Keratinocyte (primary cell): ENCODE measurements at places on chromosomes 6 and 20. TPM values are rescaled to one million over a fixed set of nuclear protein-coding genes. Genes with fewer than 3 reads are reported as not detected.
A peak's percentile ranks its signal among the peaks of the same experiment; 100 is the strongest.

Gene LY86
- polyA plus RNA-seq, result not detected in 3 replicates

Gene ME1
- polyA plus RNA-seq, result 16.7 to 31.5 TPM (median 27.7 TPM) in 3 replicates

- no peak overlapping the region for H3K27ac ChIP-seq
- DNase-seq, result no peak
- no peaks in the 10 kb centered on the region for H3K36me3 ChIP-seq
- no peaks in the 10 kb centered on the region for H3K27me3 ChIP-seq
- peaks cover 6% of the 10 kb centered on the region for H3K4me1 ChIP-seq
These were observed 27.2 kb upstream of the ADGRG6 start for GRCh38 chr6:142274656-142275055.

DNA sequence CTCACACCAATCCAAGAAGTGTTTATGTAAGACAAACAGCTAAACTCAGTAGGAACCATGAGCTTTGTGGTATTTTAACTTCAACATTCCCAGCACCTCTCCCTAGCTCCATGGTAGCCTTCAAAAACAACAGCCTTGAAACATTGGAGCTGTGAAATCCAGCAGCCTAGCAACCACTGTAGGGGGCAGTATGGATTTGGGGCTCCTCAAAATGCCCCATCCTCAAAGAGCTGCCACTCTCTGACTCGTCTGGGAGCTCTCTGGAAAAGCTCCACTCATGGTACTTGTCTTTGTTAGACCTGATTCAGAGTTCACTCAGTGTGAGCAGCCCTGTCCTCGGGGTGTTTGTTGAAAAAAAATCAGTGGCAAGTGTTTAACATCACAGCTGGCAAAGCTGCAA lies 82.9 kb downstream of the KIF6 start:
- no peaks in the 10 kb centered on the region for H3K4me1 ChIP-seq
- H3K27ac ChIP-seq, result no peak overlapping the region

DNA sequence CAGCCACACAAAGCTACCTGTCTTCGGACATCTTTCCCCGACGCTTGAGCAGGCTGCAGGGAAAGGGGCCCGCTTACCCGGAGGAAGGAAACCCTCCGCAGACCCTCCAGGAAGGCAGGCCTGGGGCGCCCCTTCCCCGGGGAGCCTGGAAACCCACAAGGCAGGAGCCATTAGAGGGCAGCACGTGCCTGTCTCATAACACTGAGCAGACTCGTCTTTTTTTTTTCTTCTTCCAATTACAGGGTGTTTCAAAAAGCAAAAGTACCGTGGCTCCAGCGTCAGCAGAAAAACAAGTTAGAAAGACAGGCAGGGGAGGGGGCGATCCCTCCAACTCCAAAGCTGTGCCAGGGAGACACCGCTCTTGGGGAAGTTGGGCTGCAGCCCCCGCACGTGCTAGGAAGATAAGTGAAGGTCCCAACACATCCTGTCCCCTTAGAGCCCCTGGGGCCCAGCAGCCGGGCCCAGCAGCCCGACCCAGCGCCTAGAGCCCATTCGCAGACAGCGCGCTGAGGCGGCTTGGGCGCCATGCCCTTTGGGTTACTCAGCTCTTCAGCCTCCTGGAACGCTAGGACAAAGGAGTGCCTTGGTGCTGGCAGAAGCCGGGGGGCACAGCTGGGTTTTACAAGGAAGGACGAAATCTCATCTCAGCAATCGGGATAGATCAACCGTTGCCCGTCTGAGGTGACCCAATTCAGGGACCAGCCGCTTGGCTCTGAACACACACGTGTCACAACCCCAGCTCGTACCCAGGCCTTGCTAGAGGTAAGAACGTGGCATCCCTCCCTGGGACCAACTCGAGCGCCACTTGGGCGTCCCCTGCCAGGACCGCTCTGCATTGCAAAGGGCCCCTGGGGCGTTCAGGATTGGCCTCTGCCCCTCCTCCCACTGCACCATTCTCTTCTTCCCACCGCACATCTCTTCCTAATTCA lies 136.3 kb downstream of the LY86 start:
- H3K4me3 ChIP-seq, result no peak overlapping the region
- peaks cover 12% of the 10 kb centered on the region for H3K4me1 ChIP-seq
- H3K27ac ChIP-seq, result peak overlapping the region; percentile 73
- no peak for DNase-seq

DNA sequence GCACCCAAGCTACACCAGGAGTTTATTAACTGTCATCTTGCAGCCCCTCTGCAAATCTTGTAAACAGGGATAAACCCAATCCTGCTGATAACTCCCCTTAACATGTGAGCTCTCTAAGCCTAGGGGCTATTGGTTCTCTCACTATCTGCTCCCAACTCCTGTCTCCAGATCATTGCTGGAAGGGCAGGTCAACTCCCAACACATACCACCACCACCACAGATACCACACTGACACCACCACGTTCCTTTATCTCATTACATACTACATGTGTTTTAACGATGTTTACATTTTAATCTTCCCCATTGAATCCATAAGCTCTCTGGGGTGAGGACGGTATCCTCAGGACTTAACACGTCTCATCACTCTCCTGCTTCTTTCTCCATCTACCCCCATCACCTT lies 51.8 kb downstream of the SIM1 start:
- H3K27me3 ChIP-seq, result peaks cover 8% of the 10 kb centered on the region
- no peaks in the 10 kb centered on the region for H3K4me1 ChIP-seq
- no peak overlapping the region for H3K27ac ChIP-seq
- no peak for DNase-seq

- DNase-seq, result no peak
- no peak overlapping the region for H3K27ac ChIP-seq
- no peaks in the 10 kb centered on the region for H3K36me3 ChIP-seq
- peaks cover 3% of the 10 kb centered on the region for H3K4me1 ChIP-seq
These were observed 104.0 kb downstream of the GJA1 start for GRCh38 chr6:121539439-121539838.

DNA sequence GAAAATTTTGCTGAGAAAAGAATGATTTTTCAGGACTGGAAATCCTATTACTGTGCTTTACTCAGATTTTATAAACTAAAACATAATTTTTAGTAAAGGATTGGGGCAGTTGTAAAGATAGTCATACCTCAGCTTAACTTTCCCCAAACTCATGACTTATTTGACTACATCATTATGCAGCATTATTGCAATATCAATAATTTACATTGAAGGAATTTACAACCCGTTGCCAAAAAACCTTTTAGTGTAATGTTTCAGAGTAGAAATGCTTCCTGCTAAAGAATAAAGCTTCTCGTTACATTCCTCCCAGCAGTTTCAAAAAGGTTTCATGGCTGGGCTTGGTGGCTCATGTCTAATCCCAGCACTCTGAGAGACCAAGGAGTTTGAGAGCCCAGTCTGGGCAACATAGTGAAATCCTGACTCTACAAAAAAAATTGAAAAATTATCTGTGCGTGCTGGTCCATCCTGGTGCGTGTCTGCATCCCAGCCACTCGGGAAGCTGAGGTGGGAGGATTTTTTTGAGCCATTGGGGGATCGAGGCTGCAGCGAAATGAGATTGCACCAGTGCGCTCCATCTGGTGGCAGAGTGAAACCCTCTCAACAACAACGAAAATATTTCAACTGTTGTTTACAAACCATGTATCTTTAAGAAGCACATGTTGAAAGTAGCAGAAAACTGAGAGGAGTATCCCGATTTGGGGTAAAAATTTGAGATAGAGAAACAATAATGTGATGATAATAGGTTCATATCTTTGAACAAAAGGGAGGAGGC lies 4.4 kb downstream of the AMD1 start:
- no peak for DNase-seq
- peaks cover 28% of the 10 kb centered on the region for H3K4me1 ChIP-seq
- peak overlapping the region; percentile 33 for H3K27ac ChIP-seq

DNA sequence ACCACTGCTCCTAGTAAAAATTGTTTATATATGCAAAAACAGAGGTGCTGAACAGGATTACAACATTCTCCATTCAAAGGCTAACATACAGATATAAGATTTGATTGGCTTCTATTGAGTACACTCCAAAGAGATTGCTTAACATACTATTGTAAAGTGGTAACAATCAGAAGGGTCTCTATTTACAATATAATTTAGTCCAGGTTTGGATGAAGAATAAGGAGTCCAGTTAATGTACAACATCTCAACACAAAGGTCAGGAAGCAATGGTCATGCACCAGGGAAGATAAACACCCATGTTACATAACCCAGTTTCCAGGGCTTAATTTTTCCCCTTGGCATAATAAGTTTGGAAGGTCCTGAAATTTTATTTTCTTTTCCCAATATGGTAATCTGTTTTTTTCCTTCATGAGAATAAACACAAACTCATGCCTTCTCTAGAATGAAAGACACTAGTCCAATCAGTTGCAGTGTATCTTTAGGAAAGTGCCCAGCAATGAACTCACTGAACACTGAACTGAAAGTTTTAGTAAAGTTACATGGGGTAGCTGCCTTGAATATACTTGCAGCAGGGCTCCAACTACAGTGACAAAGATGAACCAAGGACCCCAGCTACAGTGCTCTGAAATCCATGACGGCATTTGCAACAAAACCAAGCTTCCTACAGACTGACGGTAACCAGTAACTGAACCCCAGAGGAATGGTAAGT lies 255.3 kb upstream of the GJE1 start:
- no peak for DNase-seq
- no peaks in the 10 kb centered on the region for H3K4me1 ChIP-seq
- no peak overlapping the region for H3K27ac ChIP-seq
- H3K4me3 ChIP-seq, result no peak overlapping the region
- H3K27me3 ChIP-seq, result no peaks in the 10 kb centered on the region

DNA sequence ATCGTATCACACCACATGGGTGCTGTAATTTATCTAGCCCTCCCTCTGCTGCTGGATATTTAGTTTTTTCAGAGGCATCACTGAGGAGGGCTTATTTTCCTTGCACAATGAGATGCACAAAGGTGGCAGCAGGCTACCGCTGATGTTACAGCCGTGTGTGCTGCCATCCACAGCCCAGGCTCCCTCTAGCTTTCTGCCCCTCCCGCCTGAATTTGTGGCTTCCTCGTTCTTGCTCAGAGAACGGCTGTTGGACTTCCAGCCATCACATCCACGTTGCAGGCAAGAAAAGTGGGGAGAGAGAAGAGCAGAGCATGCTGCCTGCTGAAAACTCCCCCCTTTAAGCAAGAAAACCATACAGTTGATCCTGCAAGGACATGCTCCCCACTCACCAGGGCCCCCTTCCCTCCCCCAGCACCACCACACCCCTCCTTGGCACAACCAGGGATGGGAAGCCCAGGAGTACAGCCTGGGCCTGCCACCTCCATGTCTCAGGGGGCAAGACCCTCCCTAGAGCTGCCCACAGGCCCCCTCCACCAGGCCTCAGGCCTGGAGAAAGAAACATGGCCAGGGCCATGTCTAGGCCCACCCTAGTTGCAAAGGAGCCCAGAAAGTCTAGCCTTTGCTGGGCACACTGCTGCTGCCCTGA lies 102.6 kb downstream of the MRPL14 start:
- H3K4me3 ChIP-seq, result no peak overlapping the region
- H3K27ac ChIP-seq, result no peak overlapping the region
- no peaks in the 10 kb centered on the region for H3K36me3 ChIP-seq
- DNase-seq, result no peak
- no peaks in the 10 kb centered on the region for H3K27me3 ChIP-seq
- peaks cover 24% of the 10 kb centered on the region for H3K4me1 ChIP-seq

DNA sequence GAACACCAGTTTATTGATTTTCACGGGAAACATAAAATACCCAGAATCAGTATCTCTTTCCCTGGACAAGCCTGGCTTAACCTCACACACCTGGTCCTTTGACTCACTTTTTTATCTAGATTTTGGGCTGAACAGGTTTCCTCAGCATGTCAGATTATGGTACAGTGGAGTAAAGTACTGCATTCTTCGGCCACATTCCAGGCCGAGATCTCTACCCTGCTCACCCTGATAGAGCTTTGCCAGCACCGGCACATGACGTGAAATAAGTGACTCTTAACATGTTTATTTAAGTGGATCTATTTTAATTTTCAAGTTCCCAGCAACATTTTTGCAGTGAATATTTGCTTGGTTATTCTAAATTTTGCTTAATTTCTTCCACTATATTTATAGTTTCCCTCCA lies 79.0 kb upstream of the POPDC3 start:
- H3K27me3 ChIP-seq, result no peaks in the 10 kb centered on the region
- no peaks in the 10 kb centered on the region for H3K4me1 ChIP-seq
- DNase-seq, result no peak
- H3K27ac ChIP-seq, result no peak overlapping the region

GRCh38 chr6:131024565-131024964 lies 38.5 kb downstream of the EPB41L2 start:
- H3K27ac ChIP-seq, result no peak overlapping the region
- H3K4me3 ChIP-seq, result no peak overlapping the region
- H3K36me3 ChIP-seq, result no peaks in the 10 kb centered on the region
- peaks cover 7% of the 10 kb centered on the region for H3K4me1 ChIP-seq

DNA sequence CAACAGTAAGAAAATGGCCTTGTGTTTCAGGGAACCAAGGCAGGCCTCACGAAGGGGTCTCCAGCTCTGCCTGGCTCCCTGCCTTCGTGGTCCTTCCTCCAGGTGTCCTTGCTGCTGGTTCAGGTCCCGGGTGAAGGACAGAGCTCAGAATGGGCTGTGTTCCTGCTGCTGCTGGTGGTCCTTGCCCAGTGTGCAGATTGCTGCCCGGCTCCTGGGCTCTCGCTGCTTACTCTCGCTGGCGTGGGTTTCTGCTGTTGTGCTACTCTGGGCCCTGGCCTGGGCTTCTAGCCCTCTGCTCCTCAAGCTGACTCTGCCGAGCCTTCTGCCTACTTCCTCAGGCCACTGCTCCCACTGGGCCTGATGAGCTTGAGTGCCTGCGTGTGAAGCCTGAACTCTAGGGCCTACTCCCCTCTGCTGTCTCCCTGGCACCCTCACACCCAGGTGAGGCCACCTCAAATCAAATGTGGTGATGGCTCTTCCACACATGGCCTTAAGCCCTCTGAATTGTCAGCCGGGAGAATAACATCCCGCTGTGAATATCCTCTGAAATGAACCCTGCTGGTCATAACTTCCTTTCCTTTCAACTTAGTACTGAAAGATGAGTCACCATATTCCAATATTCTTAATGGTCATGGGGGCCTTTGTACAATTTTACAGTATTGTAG lies 171.6 kb downstream of the FOXC1 start:
- H3K27me3 ChIP-seq, result no peaks in the 10 kb centered on the region
- H3K4me1 ChIP-seq, result no peaks in the 10 kb centered on the region
- no peaks in the 10 kb centered on the region for H3K36me3 ChIP-seq
- H3K4me3 ChIP-seq, result no peak overlapping the region
- no peak overlapping the region for H3K27ac ChIP-seq
- DNase-seq, result no peak

- peak; percentile 62 for DNase-seq
- no peaks in the 10 kb centered on the region for H3K27me3 ChIP-seq
- H3K4me3 ChIP-seq, result no peak overlapping the region
- H3K27ac ChIP-seq, result no peak overlapping the region
These were observed 24.0 kb upstream of the HDAC2 start for GRCh38 chr6:113994934-113995342.

DNA sequence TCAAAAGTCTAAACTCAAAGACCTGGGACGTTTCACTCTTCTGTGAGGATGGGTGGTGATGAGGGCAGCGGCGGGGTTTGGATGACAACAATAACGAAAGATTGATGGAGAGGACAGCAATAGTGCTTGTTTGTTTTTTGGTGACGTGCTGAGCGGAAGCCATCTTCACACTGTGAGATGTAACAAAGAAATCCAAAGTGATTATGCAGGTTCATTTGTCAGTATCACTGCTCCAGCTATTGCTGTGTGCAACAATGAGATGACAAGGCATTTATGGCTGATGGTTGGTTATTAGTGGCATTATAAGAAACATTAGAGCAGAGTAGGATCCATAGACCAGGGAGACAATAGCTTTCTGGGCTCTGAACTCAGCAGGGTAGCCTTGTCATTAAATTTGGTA lies 306.7 kb downstream of the RNF144B start:
- H3K4me3 ChIP-seq, result no peak overlapping the region
- no peaks in the 10 kb centered on the region for H3K36me3 ChIP-seq
- no peaks in the 10 kb centered on the region for H3K4me1 ChIP-seq
- DNase-seq, result no peak
